ENCODE measurements at places on chromosomes 5 and 9. TPM values are rescaled to one million over a fixed set of nuclear protein-coding genes. Genes with fewer than 3 reads are reported as not detected.

DNA sequence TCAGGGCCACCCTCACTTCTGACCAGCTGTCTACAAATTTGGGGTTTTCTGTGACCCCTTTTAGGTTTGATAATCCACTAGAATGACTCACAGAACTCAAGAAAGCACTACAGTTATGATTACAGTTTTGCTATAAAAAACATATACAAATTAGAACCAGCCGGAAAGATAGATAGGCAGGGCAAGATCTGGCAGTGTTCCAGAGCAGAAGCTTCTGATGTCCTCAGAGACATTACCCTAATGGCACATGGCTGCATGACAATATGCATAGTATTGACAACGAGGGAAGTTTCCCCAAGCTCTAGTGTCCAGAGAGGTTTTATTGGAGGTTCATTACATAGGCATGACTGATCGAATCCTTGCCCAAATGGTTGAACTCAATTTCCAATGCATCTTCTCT lies 158.1 kb downstream of the RAB3C start:
- no peak for DNase-seq

GRCh38 chr5:171858303-171858702 lies 72.7 kb downstream of the SMIM23 start:
- DNase-seq = peak; percentile 19

DNA sequence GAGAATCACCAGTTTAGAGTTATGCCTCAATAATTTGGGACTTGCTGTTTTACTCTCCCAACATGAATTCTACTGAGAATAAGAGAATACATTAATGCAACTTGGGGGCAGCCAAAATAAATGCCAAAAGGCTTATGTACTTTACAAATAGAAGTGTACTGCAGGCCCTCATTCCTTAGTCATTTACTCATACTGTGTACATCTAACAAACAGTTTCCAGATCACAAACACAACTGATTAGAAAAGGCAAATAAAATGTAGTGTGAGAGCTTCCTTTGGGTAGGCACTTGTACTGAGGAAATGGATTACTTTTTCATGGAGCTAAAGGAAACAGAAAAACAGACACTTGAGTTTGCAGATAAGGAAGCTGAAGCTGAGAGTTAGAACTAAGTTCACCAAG lies 12.6 kb downstream of the ANKDD1B start:
- DNase-seq = no peak

DNA sequence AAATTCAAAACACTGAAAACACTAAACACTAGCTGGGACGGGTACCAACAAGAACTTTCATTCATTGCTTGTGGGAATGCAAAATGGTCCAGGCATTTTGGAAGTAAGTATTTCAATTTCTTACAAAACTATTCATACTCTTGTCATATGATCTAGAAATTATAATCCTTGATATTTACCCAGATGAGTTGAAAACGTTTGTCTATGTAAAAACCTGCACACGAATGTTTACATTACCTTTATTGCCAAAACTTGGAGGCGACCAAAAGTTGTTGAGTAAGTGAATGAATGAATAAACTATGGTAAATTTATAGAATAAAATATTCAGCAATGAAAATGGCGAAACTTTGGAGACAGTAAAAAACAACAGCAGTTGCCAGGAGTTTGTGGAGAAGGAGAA lies 222.1 kb upstream of the EDIL3 start:
- no peak for DNase-seq

DNA sequence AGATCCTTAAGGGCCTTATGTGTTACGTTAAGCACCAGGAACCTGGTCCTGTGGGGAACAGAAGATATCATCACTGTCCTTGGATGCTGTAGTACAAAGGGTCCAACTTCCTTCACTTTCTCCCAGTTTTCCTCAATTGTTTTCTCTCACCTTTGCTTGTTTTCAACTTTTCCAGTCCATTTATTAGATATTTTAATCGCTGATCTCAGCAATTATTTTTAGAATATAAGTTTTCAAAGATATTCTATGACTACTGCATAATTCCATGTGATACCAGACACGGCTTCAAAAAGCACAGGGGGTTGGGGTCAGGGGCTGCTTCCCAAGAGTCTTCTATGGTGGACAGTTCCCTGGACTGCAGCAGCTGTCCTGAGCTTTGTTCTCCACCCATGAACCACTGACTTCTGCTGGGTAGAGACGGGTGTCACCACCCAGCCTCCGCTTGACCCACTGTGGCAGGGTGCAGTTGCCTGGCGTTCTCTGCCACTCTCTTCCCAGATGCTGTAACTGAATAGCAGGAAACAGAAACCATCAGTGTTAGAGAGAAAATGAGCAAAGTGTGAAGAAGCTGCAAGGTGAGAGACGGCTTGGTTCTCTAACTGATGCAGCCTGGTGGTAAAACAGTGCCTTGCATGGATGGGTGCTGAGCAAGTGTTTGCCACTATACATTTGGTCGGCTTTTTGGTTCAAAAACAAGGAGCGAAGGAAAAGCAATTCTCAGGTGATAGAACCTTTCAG lies 383.0 kb downstream of the RAB3C start:
- DNase-seq = no peak

GRCh38 chr5:156594406-156594805 lies 255.7 kb upstream of the PPP1R2B start:
- DNase-seq = no peak

LCN1 gene
- total RNA-seq = not detected
